ENCODE measurements at places on chromosomes 11 and 22.

- no peak for DNase-seq
Measured at GRCh38 chr22:23925020-23925606, 30.9 kb downstream of the MIF start.

DNA sequence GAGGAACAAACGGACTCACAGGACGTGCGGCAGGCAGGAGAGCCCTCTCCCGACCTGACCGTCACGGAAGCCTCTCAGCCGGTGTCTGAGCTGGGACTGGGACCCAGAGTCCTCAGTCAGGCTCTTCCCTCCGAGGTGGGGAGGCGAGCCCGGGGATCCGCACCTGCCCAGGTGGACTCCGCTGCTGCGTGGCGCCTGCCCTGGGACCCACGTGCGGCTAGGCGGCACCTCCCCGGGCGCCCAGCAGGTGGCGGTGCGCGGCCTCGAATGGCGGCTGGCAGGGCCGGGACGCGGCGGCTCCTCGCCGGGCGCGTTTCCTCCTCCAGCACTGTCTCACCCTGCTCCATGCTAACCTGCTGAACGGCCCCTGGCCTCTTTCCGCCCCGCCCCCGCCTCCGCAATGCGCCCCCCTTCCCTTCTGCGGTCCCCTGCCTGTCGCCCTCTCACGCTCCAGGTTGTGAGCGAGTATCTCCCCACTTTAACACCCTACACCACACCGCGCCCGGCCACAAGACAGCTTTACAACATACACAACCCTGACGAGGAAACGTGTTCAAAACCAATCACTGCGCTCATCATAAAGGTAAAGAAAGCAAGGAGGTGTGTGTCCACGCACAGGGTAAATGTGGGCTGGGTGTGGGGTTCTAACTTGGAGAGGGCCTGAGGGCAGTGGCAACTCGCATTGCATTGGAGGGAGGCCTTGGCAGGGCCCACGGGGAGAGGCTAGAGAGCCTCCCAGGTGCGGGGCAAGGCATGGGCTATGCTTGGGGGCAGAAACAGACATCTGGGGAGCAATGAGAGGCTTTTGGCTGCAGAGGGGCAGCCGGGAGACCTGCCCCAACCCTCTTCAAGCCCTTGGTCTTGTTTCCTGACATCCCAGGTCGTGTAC is 25.9 kb upstream of the ATXN10 start:
- no peak for DNase-seq

DNA sequence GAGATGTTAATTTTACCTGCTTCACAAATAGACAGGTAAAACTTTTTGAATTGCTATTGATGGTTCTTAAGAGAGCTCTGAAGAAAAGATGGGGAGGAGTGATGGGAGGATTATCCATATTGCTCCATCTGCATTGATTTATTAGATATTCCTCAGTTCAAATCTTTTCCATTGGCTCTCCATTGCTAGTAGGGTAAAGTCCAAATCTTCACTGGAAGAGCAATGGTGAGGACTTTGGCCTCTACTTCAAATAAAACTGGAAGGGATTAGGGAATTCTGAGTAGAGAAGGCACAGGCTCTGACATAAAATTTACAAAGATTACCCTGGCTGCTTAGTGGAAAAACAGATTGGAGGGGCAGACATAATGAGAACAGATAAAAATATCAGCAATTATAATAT is 1024.1 kb downstream of the LRRC4C start:
- DNase-seq, result no peak

DNA sequence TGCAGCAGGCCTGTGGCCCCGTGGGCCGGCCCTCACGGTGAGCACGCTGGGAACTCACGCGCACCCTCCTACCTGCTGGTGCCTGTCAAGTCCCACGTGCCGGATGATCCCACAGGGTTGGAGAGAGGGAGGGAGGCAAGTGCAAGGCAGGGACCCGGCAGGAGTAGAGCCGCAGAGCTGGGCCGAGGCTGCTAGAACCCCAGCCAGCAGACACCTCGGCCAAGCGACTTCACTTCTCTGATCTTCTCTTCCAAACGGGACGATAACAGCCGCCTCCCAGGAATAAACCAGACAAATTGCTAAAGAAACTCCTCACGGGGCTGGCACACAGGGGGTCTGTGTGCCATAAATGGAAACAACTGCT is 1232.8 kb downstream of the TBC1D22A start:
- DNase-seq, result no peak

DNA sequence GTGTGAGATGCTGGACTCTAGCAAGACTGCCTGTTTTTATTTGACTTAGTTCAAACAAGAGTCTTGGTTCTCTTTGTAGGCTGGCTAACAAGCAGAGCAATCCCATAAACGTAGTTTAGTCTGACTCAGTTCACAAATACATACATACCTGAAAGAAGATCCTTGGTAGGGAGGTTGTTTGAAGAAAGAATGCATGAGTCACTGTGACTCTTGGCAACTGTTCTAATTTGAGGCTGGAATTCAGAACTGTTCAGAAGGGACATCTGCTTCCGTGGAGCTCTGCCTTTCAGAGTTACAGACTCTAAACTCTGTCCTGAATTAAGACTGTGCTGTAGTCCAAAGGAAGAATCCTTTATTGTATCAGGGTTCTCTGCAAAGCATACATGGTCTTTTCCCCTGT is 32.2 kb downstream of the C2CD3 start:
- peak; percentile 89 for DNase-seq

DNA sequence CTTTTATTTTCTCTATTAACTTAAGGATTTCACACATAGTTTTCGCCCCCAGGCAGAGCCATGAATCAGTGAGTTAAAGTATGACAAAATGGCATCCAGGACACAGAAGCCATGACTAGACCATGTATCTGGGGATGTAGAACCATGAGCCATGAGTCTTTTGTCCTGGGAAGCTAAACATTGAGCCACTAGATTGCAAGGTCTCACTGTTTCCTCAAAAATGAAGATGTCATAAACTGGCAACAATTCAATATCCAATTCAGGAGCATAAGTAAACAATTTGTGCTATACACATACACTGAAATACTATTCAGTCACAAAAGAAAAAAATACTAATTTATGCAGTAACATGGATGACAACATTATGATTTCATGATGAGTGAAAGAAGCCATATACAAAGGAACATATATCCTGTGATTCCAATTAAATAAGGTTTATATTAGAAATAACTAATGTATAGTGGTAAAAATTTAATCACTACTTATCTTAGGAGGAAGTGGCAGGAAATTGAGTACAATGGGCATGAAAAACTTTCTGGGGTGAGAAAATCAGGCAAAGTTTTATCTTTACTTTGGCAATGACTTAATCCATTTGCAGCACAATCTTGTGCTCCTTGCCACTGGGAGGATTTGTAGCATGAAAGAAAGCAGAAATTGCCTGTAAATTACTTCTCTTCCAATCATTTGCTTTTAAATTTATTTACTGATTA is 28.5 kb upstream of the CARD16 start:
- no peak for DNase-seq

- no peak for DNase-seq
Measured at GRCh38 chr11:126172596-126173038, 38.8 kb downstream of the RPUSD4 start.

GRCh38 chr11:64786308-64786707 is 8.0 kb upstream of the SF1 start:
- no peak for DNase-seq

GRCh38 chr11:8201644-8202365 is 33.0 kb upstream of the RIC3 start:
- no peak for DNase-seq

GRCh38 chr11:6202041-6202440 is 3.0 kb downstream of the OR52W1 start:
- no peak for DNase-seq

DNA sequence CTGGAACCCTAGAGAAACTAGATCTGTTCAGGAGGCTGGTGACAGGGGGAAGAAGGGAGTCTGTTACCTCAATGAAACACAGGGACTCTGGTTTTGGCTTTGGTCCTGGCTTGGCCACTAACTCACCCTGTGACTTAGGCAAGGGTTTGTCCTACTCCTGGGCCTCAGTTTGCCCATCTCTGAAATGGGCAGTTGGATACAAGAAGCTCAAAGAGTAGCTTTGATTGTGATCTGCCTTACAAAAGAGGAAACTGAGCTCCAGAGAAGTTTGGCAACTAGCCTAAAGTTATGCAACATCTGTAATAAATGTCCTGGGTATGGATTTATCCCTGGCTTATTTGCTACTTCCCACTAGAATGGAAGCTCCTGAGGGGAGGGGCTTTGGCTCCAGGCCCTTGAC is 24.0 kb upstream of the LMO1 start:
- DNase-seq, result no peak

DNA sequence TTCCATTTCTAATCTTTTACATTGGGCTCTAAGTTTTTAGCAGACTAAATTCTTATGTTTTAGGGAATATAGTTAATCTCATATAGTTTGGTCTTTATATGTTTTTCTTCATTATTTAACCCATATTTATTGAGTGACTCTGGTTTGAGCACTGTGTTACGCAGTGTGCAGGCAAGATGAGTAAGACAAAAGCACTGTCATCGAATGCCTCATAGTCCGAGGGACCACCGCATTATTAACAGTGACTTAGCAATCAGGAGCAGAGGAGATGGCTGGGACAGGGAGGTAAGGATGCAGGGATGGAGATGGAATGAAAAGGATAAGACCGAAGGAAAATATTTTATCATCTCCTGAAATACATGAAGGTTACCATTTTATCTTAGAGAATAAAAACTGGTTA is 65.2 kb upstream of the CTSC start:
- no peak for DNase-seq

DNA sequence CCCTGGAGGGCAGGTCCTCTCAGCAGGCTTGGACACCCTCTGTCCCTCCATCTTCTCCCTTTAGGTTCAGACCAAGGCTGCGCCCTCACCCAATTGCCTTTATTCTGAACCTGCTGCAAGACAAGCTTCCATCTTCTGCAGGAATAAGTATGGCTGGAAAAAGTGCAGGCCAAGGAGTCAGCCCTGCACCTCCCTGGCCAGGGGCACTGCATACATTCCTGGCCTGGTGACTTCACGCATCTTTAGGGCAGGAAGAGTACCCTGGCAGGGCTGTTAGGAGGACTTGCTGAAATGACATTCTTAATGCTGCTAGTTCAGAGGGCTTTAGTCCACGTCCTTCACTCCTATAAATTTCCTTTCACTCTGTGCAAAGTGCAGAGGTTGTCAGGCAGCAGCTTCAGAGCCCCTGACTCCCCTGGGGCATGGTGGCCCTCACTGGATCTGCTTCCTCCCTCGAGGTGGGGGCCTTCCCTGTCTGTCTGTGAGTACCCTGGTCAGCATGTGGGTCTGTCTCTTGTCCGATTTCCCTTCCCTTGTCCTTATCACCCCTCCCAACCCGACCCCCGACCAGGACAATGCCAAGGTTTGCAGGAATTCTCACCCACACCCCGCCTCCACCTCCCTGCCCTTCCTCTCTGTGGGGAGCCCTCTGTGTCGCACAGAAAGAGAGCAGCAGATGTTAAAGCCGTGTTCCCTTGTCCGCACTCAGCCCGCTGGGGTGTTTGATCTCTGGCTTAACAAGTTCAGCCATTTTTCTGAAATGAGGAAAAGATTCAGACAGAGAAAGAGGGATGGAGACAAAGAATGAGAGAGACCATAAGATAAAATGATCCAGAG is 124.5 kb upstream of the SYT13 start:
- no peak for DNase-seq

DNA sequence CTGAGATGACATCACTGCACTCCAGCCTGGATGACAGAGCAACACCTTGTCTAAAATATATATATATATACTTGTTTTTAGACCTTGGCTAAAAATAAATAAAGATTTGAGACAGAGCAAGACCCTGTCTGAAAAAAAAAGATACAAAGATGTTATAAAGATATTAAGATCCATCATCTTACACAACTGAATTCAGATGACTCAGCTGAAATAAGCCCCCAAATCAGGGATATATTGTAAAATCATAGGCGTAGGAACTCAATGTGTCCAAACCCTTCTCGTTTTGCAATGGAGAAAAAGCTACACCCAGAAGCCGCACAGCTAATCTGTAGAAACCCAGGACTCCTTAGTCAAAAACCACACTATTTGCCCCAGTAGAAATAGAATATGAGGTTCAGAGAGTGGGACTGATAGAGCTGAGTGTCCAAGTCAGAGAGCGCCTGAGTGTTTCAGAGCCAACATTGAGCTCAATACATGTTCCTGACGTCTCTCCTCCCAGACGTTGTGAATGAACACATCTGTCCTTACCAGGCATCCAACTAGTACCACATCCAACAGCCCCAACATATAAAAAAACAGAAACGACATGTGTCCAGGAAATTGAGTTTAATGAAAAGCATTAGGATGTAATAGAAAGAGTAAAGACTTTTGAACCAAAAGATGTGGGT is 207.9 kb upstream of the BLID start:
- no peak for DNase-seq

DNA sequence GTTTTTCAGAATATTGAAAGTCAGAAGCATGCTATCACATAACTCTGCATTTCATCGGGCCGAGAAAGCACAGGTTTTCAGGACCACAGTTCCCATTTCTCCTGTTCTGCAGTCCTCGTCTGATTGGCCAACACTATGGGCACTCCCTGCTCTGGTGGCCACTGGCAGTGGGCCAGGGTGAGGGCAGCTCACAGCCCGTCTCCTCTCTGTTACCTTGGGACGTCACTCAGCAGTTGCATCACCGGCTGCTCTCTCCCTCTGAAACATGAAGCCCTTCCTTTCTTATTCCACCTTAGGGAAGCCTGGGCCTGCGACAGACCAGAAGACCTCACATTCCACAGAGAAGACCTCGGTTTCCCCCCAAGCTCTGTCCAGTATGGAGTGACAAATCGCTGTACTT is 11.4 kb upstream of the MICAL3 start:
- DNase-seq, result no peak

DNA sequence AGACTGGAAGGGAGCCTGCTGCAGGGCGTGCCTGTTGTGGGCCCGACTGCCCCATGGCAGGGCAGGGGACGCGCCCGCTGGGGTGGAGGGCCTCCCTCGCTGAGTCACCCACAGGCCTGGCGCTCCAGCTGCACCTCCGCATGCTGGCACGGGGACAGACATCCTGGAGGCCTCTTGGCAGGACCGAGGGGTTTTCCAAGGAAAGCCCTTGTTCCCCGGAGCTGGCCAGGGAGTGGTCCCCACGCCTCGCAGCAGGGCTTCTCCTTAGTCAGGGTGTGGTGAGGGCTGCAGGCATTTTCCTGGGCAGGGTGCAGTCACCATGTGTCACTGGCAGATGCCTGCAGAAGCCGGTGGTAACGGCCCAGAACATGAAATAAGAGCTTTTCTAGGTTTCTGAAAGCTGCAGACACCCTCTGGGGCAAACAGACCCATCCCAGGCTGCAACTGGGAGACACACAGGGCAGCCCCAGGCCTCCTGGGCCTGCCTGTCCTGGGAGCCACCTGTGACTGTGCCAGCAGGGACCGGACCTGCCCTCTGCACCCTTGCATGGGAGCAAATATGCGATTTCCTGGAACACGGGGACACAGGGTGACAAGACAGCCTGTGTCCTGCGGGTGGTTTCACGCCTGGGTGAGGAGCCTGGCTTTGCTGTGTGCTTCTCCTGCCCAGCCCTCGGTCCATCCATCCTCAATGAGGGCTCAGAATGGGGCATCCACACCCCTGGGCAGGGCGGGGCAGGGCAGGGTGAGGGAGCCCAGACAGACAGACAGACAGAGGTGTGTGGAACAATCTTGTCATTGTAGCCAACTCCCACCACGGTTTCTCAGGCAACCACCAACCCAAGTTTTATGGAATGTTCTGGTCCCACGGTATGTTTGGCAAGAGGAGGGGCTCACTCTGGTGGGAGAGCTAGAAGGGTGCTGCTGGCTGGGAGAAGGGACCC is 43.2 kb upstream of the FADD start:
- DNase-seq, result no peak

GRCh38 chr11:108027057-108027456 is 18.4 kb downstream of the CUL5 start:
- DNase-seq, result no peak
